Endothelial cell of umbilical vein (primary cell): ENCODE measurements at places on chromosomes 16 and 17.

- H3K27ac ChIP-seq: no peak overlapping the region
- peaks cover 27% of the 10 kb centered on the region for H3K4me1 ChIP-seq
- no peak overlapping the region for H3K4me3 ChIP-seq
- DNase-seq: no peak
Observed at GRCh38 chr17:78362671-78363070, 2.8 kb upstream of the SOCS3 start.

DNA sequence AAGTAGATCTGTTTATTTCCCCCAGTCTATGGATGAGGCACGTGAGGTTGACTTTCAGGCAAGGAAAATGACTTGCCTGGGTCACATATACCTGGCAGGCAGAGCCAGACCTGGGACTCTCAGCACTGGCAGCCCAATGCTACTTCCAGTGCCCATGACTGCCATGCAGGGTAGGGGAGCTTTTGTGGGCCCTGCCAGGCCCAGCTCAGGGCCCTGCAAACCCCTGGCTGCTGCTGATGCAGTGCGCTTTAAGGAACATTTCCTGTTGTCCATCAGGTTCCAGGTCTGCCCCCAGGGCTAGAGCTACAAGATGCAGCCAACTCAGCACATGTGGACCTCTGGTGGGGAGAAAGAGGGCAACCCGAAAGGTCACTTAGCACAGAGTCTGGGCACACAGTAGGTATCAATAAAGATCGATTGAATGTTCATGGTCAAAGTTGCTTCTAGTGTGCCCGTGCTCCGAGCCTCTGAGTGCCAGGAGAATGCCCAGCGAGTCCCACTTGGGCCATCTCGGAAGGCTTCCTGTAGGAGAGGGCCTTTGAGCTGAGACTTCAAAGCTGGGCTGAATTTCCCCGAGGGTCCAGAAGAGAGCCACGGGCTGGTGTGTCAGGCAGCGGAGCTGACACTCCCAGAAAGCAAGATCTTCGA is 513 bp upstream of the TBX21 start:
- H3K4me1 ChIP-seq: no peaks in the 10 kb centered on the region
- no peak overlapping the region for H3K4me3 ChIP-seq
- H3K27ac ChIP-seq: no peak overlapping the region
- no peak for DNase-seq

DNA sequence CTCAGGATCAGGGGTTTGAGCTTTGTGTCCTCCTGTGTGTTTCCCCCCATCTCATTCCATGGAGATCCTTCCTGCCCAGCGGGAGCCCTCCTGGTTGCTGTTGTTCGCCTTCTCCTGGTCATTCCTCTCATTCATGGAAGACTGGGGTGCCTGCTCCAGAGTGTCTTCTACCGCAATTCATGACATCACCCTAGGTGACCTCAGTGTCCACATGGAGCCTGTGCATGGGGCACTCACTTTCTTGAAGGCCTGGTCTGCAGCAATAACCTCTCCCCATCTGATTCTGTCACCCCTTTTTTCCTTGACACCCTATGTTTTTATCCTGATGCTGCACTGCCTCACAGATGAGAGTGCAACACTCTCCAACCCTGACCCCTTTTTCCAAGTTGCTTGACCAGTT is 21.4 kb upstream of the ARHGAP17 start:
- no peak overlapping the region for H3K4me3 ChIP-seq
- peaks cover 6% of the 10 kb centered on the region for H3K4me1 ChIP-seq
- no peak overlapping the region for H3K27ac ChIP-seq
- H3K36me3 ChIP-seq: no peaks in the 10 kb centered on the region
- DNase-seq: no peak

DNA sequence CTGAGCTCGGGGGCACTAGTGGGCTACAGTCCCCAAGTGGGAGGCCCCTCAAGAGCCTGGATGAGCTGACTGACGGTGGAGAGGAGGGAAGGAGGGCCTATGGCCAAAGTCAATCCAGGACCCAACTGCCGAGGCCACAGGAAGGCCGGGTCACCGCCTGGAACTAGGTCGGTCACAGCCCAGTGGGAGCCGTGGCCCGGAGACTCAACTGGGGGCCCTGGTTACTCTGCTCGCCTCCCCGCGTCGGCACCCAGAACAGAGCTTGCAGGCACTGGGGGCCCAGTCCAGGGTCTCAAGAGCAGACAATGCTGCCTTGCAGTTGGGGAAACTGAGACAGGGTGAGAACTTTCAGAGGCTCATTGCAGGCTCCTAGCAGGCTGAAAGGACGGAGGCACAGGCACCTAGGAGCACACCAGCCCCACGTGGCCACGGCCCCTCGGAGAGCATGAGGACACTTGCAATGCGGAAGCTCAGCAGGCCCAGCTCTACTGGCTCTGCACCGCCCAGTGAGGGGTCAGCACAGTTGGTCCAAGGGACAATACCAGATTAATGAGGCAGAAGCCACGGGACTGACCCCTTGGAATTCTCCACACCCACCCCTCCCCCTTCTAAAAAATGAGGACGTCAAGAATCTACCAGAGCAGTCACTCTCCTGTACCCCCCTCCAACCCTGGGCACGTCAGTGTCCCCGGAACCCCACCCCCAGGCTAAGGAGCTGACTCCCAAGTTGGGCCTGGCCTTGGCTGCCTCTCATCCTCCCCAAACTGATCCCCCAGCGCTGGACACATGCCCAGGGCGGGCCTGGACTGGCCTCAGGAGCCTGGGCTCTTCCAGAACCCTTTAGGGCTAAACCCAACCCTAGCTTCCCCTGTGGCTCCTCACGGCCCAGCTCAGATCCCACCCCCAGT is 2.2 kb downstream of the HS3ST6 start:
- H3K4me1 ChIP-seq: no peaks in the 10 kb centered on the region
- no peak overlapping the region for H3K4me3 ChIP-seq
- H3K27ac ChIP-seq: no peak overlapping the region
- H3K27me3 ChIP-seq: peaks cover 37% of the 10 kb centered on the region
- DNase-seq: no peak
- no peaks in the 10 kb centered on the region for H3K36me3 ChIP-seq

GRCh38 chr17:45395569-45396415 is 36.9 kb downstream of the ARHGAP27 start:
- no peaks in the 10 kb centered on the region for H3K4me1 ChIP-seq
- no peaks in the 10 kb centered on the region for H3K27me3 ChIP-seq
- H3K4me3 ChIP-seq: no peak overlapping the region
- DNase-seq: no peak

DNA sequence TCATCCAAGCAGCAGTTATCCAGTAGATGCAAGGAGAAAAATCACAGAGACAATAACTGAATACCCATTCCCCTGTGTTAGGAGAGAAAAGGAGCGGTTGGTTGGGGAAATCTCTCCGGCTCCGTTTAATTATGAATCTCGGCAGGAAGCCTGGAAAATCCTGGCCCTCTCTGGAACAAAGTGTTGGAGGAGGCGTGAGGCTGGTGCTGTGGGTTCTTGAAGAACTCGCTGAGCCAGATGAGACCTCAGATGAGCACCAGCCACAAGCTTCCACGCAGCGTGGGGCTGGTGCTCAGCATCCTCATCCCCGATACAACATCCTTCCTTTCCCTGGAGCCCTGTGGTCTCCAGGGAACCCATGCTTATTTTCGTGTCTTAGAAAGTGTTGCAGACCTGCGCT is 39.7 kb downstream of the CACNG4 start:
- no peaks in the 10 kb centered on the region for H3K4me1 ChIP-seq
- no peaks in the 10 kb centered on the region for H3K36me3 ChIP-seq
- no peak for DNase-seq

DNA sequence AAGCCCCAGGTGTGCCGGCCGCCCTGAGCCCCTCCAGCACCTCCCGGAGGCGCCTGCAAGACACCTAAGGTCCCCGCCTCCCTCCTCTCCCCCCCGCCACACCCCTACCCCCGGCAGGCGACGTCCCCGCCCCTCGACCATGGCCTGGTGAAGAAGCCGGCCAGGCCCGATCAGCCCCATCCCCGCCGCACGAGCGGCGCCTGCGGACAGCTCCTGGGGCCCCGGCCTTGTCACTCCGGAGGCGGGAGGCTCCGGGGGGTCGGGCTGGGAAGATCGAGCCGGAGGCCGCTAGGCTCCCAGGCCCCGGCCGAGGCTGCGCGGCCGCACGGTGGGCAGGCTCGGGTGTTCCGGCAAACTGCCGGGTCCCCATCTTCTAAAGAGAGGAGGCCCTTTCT is 405 bp upstream of the ACE start:
- H3K36me3 ChIP-seq: no peaks in the 10 kb centered on the region
- no peak overlapping the region for H3K4me3 ChIP-seq
- H3K4me1 ChIP-seq: peaks cover 31% of the 10 kb centered on the region
- no peak overlapping the region for H3K27ac ChIP-seq
- peak; percentile 18 for DNase-seq

GRCh38 chr16:68031951-68032350 is 8.9 kb downstream of the DUS2 start:
- H3K36me3 ChIP-seq: no peaks in the 10 kb centered on the region
- H3K4me1 ChIP-seq: no peaks in the 10 kb centered on the region
- no peak overlapping the region for H3K4me3 ChIP-seq
- no peaks in the 10 kb centered on the region for H3K27me3 ChIP-seq
- H3K27ac ChIP-seq: no peak overlapping the region

DNA sequence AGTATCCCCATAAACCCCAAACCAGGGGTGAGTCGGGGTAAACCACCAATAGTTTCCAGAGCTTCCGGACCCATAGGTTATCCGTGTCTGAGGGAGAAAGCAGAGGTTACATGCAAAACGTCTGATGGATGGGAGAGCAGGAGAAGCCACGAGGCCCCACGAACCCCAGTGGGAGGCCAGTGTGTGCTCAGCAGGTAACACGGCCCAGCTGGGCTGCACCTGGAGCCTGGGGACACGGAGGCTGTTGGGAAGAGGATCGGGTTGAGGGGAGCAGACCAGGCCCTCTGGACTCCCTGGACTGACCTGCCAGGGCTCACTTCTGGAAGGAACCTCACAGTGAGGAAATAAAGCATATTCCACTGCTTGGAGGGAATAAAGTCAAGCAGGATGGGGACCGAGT is 78.1 kb downstream of the SEC14L1 start:
- H3K4me3 ChIP-seq: no peak overlapping the region
- H3K4me1 ChIP-seq: peaks cover 8% of the 10 kb centered on the region
- peaks cover 46% of the 10 kb centered on the region for H3K36me3 ChIP-seq
- H3K27me3 ChIP-seq: no peaks in the 10 kb centered on the region
- no peak for DNase-seq
- H3K27ac ChIP-seq: no peak overlapping the region

DNA sequence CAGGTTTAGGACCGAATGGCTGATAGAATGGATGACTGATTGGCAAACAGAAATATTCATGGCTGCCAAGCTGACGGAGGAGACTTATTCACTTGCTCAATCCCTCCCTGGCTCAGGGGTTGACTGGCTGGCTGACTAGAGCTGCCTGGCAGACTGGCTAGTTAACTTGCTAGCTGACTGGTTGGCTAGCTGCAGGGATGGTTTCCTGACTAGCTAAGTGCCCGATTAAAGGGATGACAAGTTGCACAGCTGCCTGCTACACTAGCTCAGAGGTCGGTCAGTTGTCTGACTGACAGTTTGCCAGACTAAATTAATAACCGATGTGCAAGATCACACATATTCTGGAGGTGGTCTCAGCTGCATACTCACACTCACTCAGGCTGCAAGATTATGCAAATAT is 1208.4 kb upstream of the CDH8 start:
- DNase-seq: no peak
- no peaks in the 10 kb centered on the region for H3K36me3 ChIP-seq
- no peaks in the 10 kb centered on the region for H3K27me3 ChIP-seq
- no peak overlapping the region for H3K27ac ChIP-seq

- H3K27me3 ChIP-seq: no peaks in the 10 kb centered on the region
- no peak for DNase-seq
- H3K27ac ChIP-seq: peak overlapping the region; percentile 78
- H3K36me3 ChIP-seq: no peaks in the 10 kb centered on the region
- H3K4me3 ChIP-seq: no peak overlapping the region
Observed at GRCh38 chr16:84531671-84532111, 27.2 kb upstream of the MEAK7 start.

- DNase-seq: no peak
- H3K4me3 ChIP-seq: no peak overlapping the region
- no peaks in the 10 kb centered on the region for H3K27me3 ChIP-seq
- no peaks in the 10 kb centered on the region for H3K36me3 ChIP-seq
Observed at GRCh38 chr16:27239026-27239425, 29.5 kb downstream of the NSMCE1 start.

DNA sequence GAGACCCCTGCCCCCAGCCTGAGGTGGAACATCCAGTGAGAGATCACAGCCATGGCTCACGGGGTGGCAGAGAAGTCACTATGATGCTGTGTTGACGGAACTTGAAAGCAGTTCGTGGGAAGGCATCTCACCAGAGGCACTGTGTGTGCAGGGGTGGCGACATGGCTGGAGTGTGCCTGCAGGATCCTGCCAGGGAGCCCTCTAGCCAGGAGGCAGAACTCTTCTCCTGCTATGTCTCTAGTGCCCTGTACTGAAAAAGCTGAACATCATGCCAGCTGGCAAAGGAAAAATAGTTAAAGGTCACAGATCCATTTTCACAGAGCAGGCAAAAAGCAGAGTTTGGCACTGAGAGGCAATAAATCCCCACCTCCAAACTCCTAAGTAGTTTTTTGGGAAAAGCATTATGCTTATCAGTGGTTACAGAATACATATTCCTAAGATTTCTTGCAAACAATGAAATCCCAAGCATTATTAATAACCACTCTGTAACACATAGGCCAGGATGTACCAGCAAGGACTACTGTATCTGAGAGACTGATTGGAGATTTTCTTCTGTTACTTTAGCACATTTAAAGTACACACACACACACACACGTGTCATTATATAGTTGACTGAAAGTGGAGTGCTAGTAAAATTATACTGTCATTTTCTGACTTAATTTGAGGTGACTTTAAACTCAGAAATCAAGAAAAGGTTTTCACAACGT is 36.8 kb downstream of the TNRC6C start:
- H3K27me3 ChIP-seq: no peaks in the 10 kb centered on the region
- H3K4me3 ChIP-seq: no peak overlapping the region
- no peak overlapping the region for H3K27ac ChIP-seq
- H3K36me3 ChIP-seq: no peaks in the 10 kb centered on the region
- H3K4me1 ChIP-seq: peaks cover 14% of the 10 kb centered on the region

- no peaks in the 10 kb centered on the region for H3K4me1 ChIP-seq
- H3K27ac ChIP-seq: no peak overlapping the region
- H3K4me3 ChIP-seq: no peak overlapping the region
- no peak for DNase-seq
- H3K36me3 ChIP-seq: no peaks in the 10 kb centered on the region
- H3K27me3 ChIP-seq: no peaks in the 10 kb centered on the region
Observed at GRCh38 chr17:73480740-73481139, 163.5 kb downstream of the SDK2 start.

GRCh38 chr17:14061666-14062560 is 7.4 kb upstream of the COX10 start:
- H3K27ac ChIP-seq: peak overlapping the region; percentile 61
- H3K4me1 ChIP-seq: peaks cover 24% of the 10 kb centered on the region
- no peaks in the 10 kb centered on the region for H3K27me3 ChIP-seq
- DNase-seq: peak; percentile 69
